Erythroblast (primary cell): ENCODE measurements at places on chromosomes 1 and 21.

DNA sequence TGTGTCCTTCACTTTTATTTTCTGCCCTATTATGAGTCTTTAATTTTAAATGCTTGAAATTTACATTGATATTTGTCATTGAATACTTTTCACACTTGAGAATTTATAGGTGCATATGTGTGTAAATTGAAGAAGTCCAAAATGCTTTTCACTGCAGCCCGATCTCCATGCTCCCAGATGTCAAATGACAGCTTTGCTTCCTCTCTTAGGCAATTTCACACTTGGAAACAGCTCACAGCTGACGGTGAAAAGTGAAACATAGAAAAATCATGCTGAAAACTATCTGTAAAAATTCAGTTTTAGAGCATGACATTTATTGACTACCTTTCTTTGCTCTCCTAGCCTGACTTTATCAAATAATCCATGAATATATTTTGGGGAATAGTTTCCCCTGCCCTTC is 196.0 kb downstream of the RPS6KC1 start:
- DNase-seq, result no peak

- DNase-seq, result peak; percentile 91
These were observed at the start of gene USP25 for GRCh38 chr21:15729674-15730483. USP25 (plus strand) TSS chr21:15729982; CDS start chr21:15730394, 412 bp downstream.

DNA sequence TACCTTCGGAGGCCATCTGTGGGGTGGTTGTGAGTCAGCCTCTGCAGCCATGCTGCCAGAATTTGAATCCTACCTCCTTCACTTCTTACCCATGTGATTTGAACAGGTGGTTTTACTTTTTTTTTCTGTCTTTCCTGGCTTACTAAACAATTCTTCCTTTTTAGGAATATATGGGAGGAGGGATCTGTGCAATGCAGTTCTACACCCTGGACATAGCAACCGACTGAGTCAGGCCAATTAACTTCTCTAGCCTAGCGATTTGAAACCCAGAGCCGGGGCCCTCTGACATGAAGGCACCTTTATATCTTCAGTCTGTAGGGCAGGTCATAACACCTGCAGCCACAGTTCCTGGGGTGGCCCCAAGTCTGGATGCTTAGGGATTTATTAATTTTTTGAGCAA is 83.6 kb downstream of the ST6GALNAC3 start:
- no peak for DNase-seq

DNA sequence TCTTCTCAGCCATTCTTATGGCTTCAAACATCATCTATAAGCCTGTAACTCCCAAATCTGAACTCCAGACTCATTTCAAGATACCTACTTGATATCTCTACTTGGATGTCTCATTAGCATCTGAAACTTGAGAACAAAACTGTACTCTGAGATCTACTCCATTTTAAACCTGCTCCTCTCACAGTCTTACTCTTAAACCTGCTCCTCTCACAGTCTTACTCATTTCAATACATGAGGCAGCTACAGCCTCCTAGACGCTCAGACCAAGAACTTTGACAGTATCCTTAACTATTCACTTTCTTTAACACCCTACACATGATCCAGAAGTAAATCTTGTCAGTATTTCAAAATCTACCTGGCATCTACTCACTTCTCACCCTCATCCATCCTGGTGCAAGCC is 54.3 kb downstream of the NBPF6 start:
- no peak for DNase-seq

DNA sequence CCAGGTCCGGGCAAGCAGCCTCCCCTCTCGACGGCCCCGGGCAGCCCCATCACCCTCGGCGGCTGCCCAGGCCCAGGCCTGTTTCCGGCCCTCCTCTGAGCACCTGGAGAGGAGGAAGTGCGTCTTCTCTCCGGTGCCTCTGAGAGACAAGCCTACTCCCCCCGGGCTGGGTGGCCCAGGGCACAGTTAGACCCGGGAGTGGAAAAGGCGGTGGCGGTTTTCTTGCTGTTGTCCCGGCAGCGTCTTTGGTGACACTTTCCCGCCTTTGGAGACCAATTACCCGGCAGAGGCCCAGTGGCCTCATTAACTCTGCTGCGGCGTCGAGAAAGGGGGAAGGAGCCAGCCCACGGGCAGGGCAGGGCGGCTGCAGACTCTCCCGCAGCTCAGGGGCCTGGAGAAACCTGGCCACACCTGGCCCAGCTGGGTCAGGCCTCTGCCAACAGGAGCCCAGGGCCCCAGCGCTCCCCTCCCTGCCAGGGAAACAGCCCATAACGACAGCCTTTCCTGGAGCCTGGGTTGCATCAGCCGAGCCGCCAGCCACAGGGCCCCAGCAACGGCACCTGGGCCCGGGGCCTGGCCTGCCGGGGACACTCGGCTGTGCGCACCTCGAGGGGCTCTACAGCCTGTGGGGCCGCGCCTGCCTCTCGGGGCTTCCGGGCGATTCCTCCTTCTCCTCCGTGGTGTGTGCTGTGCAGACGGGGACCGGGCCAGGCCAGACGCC is 28.4 kb upstream of the C1orf159 start:
- DNase-seq, result no peak

DNA sequence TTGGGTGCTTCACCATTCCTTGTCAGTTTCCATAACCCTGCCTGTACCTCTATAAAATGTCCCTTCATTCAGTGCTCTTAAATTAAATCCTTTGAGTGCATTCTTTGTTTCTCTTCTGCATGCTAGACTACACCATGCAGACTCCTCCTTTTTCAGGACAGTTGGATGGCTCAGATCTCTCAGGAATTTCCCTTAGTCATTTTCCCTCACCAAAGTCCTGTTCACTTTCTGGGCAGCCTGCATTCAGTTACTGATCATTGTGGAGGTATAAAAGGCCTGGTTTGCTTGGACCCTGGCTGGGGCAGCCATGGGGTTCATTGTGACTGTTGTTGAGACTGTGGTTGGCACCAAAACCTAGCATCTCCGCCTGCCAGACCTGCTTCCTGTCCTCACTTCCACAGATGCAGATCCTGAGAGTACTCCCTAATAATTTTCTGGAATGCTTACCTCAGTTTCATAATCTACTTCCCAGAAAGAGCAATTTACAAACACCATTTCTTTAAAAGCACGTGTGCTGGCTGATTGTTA is 88.4 kb downstream of the PDE4B start:
- no peak for DNase-seq

DNA sequence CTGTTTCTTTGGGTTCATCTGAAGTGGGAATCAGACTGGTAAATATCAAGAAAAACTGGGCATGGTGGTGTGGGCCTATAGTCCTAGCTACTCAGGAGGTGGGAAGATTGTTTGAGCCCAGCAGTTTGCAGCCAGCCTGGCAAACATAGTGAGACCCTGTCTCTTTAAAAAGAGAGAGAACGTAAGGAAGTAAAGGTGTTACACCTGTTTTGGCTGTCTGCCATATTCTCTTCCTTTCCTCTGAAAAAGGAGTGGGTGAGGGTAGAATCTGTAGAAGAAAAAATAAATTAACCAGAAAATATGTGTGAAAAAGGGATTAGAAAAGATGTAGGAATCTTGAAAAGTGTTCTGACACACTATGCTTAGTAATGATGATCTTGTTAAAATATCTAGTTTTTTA is 20.0 kb downstream of the AHCYL1 start:
- DNase-seq, result no peak

DNA sequence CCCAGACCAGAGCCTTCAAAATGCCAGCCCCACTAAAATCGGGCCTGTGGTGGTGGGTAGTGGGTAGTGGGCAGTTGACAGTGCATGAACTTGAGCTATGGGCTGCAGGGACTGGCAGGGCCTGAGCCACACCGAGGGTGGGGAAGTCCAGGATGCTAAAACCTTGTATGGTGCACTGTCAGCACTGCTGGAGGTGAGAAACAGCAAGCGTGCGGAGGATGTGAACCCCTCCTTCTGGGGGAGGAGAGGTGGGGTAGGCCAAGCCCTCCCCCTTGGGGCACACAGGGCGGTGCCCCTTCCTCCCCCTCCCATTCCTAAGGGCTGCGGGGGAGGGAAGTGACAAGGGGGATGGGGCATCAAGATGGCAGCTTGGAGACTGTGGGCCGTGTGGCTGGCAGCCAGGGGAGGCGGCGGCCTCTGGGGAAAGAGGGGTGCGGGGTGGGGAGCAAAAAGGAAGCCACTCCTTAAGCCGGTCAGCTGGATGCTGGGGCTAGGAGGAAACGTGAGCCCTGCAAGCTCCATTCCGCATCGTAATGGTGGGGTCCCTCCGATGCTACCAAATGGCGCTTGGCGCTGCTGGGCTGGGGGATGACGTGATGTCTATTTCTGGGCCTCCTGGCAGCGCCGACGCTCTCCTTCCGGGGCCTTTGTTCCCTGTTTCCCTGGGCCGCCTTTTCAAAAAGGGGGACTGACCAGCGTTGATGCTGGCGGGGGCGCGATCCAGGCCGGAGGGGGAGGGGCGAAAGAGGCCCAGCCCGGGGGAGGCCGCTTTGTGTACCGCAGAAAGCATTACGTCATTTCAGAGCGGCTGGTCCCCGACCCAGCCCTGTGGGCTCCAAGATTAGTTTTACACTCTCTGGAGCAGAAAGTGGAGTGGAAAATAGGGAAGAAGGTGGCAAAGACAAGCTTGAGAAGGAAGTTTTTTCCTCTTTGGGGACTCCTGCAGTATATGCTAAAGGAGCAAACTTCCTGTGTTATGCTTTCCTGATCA is 809 bp downstream of the SYT11 start:
- peak; percentile 77 for DNase-seq

GRCh38 chr1:204232526-204232925 is 18.7 kb upstream of the GOLT1A start:
- DNase-seq, result no peak

DNA sequence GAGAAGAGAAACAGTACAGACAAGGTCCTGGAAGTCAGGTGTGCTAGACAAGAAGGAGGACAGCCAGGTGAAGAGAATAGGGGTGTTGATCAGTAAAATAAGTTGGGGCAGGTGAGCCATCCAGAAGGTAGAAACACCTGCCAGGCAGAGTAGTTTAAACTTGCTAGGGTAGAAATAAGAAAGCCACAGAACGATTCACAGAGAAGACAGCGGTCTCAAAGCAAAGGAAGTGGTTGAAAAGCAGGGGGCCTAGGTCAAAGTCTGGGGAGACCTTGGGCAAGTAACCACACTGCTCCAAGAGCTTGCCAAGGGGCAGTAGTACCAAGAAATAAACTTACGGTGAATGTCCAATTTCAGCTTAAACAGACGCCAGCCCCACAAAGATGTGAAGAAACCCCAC is 116.6 kb upstream of the PROX1 start:
- DNase-seq, result no peak

GRCh38 chr1:49854741-49855140 is 169.0 kb downstream of the AGBL4 start:
- DNase-seq, result no peak
